ENCODE measurements at places on chromosomes 7 and 10.

DNA sequence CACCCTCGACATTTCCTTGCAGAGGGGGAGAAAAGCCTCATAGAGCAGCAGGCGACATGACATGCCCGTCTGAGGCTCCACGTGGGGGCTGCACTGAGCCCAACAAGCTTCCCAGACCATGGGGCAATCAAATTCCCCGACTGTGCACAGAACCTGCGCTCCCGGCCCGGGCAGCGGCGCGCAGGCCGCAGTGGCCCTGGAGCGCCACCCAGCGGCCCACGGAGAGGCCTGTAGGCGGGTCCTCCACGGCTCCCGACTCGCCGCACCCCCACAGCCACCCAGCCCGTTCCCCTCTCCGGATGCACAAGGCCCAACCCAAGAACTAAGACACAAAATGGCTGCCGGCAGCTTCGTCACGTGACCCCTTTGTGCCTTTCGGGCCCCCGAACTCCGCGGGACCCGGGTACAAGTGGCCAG is 816 bp downstream of the EPC1 start:
- DNase-seq = peak; percentile 96

GRCh38 chr10:62163024-62163423 is 105.6 kb downstream of the RTKN2 start:
- DNase-seq = no peak

DNA sequence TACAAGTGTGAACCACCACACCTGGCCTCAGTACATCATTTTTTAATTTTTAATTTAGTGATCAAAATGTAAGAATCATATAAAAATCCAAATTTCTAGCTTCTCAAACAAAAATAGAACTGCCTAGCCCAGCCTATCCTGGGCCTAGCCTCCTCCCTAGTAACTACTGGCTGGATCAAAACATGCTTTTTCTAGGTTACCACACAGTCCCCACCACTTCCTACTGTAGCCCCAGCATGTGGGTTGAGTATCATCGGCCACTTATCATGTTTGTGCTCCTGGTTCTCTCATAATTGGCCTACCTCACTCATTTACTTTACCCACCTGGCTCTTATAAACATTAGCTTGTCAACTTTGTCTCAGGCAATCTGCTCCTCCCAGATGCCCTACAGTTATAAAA is 52.9 kb downstream of the DNAJC12 start:
- DNase-seq = no peak

DNA sequence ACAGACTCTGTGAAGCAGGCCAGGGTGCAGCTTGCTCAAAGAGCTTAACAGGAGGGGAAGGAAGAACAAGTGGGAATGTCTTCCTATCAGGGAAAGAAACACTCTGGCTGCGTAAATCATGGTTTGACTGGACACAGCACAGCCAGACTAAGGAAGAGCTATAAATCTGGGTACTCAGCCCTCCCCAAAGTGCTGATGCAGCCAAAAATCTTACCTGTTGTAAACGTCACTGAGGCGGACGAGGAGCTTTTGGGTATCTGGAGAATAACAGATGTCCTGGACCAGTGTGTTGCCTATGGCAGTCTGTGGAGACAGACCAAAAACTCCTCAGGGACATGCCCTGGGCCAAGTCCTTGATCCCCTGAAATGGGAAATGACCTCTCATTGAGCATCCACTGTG is 43.1 kb upstream of the HNRNPH3 start:
- no peak for DNase-seq

DNA sequence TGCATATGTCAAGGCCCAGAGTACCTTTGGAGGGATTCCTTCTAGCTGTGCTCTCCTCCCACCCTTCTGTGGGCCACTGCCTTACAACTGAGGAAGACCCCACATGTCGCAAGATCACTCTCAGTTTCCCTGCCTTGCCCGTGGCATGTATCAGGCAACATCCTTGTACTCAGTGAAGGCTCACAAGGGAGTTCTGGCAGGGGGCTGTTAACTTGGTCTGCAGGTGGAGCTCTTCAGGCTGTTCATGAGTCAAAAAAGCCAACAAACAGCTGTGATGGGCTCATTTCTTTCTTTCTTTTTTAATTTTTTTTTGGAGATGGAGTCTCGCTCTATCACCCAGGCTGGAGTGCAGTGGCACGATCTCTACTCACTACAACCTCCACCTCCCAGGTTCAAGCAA is 513.0 kb upstream of the ANKRD30A start:
- DNase-seq = no peak

DNA sequence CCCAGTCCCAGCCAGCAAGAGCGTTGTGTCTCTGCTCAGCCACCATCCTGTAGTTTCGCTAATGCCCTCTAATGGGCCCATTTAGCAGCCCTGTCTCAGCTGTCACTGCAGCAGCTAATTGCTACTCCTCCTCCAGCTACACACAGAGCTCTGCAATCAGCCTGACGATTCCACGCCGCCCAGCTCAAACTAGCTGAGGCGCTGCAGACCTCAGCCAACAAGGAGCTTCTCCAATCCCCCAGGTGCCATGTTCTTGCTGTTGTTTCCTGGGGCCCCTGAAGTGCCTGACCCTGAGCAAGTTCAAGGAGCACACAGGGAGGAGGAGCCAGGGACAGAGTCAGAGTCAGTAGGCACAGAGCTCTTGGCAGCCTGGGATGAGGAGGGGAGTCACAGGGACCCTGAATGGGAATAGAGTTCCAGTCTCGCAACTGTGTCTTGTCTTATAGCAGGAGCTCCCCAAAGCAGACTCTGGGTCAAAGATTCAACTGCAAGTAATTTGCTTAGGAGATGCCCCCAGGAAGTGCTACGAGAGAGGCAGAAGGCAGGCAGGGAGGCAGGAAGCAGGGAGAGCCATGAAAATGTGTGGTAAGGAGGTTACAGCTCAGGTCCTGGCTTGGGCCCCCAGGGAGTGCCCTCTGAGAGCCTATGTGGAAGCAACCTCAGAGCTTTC is 135.8 kb upstream of the UNC5B start:
- no peak for DNase-seq

DNA sequence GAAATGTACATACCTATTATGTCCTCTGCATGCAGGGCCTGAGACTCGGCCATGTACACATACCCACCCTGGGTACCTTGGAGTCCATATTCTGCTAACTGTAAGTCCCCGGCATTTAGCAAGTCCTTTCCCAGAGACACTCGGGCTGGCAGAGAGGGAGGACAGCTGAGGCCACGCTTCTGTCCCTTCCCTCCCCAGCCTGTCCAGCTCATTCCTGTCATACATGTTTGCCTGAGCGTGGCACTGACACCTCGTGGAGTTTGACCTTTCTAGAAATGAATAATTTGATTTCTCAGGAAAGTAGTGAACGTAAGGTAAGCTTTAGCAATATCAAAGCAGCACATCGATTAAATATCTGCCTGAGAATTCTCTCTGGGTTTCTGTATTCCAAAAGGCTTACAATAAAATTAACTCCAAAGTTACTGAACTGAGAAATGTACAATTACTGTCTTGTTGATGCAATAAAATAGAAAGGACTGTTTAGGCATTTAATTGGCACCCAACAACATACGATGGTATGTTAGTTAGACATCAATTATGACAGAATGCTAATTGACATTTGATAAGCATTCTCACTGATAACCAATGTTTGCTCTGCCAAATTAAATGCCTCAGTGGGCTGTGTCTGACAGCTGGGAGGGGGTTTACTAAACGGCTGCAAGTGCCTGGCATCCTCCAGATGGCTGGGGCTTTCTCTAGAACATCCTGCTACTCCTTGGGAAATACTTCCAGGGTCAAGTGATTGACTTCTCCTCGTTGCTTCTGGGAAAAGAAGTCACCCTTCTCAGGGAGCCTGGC is 221.2 kb downstream of the CCSER2 start:
- no peak for DNase-seq

- peak; percentile 68 for DNase-seq
Measured at GRCh38 chr7:100865938-100866728, 1.1 kb upstream of the TRIP6 start.

DNA sequence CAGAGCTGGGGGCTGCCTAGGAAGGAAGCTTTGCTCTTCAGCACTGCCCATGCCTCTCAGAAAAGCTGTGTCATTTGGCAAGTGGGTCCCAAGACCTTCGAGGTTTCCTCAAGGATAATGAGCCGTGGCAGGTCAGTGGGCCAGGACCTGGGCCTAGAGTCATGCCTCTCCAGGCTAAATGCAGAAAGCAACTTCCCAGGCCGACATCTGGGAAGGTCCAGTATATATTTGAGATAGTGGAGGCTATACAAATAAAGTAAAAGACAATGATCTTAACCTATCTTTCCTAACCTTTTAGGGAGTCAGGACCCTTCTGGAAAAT is 2.4 kb upstream of the HOXA10 start:
- no peak for DNase-seq

DNA sequence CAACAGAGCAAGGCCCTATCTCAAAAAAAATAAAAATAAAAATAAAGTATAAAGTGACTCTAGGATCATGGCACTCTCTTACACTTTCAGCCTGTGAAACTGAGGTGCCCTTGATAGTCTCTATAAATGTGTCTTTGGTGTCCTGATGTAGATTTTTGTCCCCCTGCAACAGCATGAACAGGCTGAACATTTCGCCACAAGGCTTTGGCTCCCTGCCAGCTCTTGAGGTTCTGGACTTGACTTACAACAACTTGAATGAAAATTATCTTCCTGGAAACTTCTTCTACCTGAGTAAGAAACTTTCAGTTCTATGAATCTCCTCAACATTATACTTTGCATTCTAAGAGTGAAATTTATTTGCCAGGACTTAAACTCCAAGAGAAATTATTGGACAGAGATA is 48.1 kb upstream of the BMS1 start:
- DNase-seq = peak; percentile 22

- DNase-seq = no peak
Measured at GRCh38 chr7:135342887-135343286, 109.2 kb downstream of the STRA8 start.

DNA sequence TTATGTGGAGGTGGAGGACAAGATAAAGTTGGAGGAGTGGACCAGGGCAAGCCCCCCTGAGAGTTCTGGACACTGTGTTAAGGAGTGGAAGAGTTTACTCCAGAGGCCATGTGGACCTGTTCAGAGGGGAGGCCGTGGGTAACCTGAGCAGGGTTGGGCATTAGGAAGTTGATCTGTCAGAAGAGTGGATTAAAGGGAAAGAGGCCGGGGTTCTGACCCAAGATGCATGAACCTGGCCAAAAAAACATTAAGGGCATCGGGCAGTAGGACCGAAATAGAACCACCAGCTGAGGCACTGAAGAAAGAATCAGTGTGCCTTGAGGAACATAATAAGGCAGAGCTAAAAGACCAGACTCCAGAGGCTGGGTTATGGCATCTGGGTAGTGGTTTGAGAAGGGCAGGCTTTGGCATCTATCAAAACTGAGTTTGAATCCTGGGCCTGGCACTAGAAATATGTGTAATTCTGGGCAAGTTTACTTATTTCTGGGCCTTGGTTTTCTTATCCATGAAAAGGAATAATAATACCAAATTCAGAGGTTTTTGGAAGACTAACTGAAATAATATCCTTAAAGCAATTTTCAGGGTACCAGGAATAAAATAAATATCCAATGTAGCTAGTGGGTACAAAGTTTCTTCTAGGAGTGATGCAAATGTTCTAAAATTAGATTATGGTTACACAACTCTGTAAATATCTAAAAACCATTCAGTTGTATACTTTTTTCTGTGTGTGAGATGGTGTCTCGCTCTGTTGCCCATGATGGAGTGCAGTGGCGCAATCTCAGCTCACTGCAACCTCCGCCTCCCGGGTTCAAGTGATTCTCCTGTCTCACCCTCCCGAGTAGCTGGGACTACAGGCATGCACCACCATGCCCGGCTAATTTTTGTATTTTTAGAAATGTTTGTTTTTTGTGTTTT is 10.9 kb upstream of the FRAT1 start:
- DNase-seq = no peak

DNA sequence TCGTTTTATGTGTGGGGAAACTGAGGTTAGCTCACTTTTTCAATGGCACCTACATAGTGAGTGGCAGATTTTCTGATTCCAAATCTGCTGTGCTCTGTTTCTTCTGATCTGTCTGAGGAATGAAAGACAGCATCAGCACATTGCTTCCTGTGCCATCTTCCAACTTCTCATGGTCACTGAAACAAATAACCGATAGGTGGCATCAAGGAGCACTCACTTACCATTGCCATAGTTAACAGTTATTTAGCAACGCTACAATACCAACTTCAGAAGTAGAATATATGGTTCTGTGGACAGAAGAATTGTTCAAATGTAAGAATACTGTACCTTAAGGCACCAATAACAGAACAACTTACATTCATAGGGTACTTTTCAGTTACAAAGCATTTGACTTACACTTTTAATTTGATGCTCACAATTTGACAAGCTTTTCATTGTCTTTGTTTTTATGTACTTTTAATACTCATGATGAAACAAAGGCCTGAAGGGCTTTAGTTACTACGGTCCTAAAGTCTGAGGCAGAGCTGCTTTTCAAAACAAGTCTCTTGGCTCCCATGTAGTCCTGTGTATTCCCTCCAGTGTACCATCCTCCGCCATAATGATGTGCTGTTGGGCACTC is 228.9 kb upstream of the TCF7L2 start:
- DNase-seq = peak; percentile 44

- DNase-seq = no peak
Measured at GRCh38 chr10:3625959-3626751, 158.9 kb downstream of the KLF6 start.

GRCh38 chr7:153397906-153398305 is 638.4 kb downstream of the ACTR3B start:
- no peak for DNase-seq

GRCh38 chr7:47479821-47480575 is 101.9 kb downstream of the TNS3 start:
- DNase-seq = no peak

GRCh38 chr10:35420827-35421552 is 84.7 kb downstream of the CCNY start:
- no peak for DNase-seq

Measured in LoVo (cell line).